ENCODE measurements at places on chromosomes 6 and 20.

DNA sequence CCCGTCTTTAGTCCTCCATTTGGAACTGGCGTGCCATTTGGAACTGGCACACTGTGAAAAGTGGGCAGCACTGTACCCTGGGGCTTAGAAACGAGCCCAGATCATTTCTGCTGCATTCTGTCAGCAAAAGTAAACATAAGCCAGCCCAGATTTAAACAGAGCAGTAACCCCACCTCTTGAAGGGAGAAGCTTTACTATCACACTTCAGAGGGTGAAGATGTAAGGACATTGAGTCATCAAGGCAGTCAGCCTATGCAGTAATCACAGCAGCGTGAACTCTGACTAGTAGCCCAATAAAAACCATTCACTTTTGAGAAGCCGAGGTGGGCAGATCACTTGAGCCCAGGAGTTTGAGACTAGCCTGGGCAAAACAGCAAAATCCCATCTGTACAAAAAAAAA lies 216.9 kb downstream of the EYA2 start:
- no peak for DNase-seq

DNA sequence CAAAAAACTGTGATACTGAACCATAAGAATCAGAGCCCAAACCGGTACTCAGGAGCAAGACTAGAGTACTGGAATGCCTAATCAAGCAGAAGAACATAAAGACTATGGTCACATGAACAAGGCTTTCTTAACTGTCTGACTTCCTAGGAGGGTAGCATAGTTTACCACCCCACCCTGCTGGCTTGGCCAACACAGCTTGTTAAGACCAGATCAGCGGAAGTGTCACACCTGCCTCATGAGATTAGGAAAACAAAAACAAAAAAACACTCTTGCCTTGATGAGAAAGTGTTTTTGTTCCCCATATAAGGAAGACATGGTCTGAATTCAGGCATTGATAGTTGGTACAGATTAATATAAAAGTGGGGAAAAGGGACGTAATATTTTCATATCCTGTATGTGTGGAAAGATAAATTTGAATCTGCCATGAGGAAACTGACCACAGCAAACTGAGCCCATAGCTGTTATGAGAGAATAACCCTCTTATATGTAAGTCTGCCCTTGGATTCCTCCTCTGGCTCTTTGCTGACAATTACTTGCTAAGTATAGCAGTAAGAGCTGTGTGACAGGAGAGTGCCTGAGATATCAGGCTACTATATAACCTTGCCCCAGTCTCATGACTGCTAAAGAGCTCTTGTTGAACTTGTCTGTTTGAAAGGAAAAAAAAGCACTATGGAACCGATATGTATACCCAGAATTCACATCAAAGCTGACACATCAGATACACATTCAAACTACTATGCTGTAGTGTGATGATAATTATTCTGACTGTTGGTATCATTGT lies 197.1 kb downstream of the EPHA7 start:
- no peak for DNase-seq

DNA sequence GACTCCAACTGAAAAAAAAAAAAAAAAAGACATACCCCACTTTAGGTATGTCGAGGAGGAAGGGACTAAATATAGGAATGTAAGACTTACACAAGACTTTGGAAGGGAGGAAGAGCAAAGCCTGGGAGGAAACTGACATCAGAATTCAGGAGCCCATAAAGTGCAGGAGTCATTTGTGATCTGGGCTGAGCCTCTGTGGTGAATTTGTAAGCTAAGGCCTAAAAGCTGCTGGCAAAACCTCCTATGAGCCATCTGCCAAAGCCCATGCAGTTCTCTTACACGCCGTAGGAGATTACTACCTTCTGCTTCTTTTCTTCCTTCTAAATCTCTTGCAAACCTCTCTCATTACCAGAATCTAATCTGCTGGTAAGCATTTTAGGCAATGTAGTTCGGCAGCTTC lies 52.0 kb upstream of the THEMIS start:
- no peak for DNase-seq

DNA sequence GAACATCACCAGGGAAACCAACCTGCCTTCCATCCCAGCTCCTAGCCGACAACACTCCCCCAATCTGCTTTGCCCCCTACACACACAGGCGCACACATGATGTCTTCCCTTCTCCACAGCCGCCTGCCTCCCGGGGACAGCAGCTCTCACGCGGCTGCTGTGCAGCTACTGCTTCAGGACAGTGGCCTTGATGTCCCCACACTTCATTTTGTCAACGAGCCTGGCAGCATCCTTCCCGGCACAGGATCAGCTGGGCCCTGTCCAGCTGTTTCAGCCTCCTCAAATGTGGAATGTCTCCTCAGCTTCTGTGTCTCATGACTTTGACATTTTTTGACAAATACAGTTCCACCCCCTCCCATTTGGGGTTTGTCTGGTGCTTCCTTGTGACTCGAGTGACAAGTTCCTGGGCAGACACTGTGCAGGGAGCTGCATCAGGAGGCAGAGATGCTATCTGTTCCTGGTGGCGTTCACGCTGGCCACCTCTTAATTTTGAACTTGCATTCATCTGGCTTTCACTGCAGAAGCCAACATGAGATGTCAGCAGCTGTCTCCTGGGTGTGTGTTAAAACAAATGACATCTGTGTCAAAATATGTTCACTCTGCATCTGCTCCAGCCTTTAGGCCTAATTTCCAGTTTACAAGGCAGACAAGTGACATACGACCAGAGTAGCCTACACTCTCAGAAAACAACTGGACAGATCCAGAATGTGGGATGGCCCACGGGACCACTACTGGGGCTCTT lies 57.2 kb downstream of the GINS1 start:
- DNase-seq, result no peak

DNA sequence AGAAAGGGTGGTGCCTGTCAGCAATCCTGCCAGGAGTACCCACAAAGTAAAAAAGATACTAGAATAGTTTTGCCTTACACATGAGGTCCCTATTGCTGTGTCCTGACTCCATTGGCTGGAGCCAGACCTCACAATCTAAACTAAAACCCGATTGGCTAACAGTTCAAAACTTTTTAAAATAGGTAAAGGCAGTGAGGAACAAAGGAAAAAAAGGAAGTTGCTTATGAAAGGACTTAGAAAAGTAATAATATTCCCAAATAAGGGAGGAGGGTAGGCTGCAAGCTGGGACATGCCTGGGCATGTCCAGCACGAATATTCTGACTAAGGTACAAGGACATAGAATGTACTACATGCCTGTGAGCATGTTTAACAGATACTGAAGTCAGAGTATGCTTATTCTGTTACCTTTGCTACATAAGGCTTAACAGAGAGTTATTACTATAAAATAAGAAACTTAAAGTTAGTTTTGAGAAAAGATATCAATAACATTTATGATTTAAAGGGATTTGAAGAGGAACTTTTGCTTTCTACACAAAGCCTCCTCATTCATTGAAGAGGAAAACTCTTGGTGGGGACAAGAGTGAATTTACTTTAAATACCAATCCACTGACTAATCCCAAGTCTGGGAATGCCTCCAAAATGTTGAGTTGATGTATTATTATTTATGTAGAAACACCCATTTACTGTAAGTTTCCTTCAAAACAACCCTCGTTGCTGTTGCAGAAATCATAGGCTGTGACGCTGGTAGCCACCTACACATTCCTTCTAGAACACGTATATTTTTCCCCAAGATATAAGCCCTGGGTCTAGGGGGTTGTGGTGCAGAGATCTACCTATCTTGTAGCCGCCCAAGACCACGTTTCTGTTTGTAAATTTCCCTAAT lies 8.2 kb upstream of the MTHFD1L start:
- DNase-seq, result no peak

All from cortex of kidney (tissue), 1 donor.